SW480 (cell line): ENCODE measurements at places on chromosomes 5 and 9.

DNA sequence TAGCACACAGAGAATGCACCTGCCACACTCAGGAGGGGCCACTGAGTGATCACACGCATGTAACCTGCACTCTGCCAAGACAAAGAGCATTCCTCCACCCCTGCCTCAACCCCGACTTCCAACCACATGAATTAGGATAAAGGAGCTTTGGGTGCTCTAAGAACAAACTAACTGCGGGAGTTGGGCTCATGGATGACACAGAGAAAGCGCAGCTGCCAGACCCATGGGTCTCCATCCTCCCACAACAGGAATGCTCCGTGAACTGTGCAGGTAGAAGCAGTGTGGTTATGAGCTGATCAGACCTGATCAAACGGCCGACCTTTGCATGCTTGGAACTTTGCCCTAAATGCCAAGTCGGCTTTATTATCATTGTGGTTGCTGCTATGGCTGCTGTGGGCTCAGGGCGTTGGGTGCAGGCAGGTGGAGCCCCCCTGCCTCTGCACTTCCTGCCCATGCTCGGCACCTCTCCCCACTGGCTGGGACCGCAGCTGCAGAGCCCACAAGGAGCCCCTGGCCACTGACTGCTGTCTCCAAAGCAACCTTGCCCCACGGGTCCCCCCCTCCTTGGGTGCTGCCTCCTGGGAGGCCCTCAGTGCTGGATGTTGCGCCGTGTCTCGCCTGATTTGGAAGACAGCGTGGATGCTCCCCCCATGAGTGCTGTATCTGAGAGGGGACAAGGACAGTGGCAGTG, 2.6 kb upstream of the SLC6A3 start:
- peak; percentile 90 for DNase-seq

- DNase-seq, result no peak
Measured at GRCh38 chr5:65819905-65820240, 97.9 kb downstream of the NLN start.

DNA sequence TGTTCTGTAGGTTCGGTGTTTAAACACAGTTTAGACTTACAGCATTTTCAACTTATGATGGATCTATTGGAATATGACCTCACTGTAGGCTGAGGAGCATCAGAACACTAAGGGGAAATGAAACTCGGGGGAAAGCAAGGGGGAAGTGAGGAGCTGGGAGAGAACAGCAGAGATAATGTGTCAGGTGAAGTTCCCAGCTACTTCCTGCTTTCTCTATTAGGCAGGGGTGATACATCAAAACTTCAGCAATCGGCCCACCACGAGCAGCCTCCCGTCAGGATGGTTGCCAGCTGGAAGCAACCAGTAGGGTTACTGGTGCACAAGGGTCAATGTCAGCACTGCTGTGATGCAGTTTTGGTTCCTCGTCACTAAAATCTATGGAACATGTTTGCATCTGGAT, 34.3 kb downstream of the FAT2 start:
- no peak for DNase-seq

DNA sequence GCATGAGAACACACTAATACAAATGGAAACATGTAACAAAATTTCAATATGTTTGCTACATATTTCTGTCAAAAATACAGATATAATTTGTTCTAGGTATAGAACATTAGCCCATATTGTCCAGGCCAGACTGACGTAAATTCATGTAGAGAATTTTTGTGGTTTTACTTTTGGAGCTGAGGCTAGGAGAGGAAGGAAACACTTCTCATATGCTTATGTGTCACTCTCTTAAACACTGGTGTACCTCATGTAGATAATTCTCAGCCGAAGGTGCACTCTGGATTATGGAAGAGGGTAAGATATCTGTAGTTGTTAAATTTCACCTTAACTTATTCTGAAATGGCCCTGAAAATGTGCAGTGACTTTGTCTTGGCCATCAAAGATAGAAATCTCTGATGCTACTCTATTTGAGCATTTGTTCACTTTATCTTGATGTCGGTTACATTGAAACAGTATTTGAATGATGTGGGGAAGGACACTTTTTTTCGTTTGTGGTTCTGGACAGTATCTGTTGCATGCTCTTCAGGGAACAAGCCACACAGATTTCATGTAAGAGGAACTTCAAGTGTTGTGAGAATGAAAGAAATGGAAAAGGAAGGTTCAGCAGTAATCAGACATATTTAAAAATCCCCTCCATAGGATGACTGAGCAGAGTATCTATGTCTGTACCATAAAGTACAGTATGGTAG, 202.7 kb downstream of the SPATA31D1 start:
- DNase-seq, result no peak

DNA sequence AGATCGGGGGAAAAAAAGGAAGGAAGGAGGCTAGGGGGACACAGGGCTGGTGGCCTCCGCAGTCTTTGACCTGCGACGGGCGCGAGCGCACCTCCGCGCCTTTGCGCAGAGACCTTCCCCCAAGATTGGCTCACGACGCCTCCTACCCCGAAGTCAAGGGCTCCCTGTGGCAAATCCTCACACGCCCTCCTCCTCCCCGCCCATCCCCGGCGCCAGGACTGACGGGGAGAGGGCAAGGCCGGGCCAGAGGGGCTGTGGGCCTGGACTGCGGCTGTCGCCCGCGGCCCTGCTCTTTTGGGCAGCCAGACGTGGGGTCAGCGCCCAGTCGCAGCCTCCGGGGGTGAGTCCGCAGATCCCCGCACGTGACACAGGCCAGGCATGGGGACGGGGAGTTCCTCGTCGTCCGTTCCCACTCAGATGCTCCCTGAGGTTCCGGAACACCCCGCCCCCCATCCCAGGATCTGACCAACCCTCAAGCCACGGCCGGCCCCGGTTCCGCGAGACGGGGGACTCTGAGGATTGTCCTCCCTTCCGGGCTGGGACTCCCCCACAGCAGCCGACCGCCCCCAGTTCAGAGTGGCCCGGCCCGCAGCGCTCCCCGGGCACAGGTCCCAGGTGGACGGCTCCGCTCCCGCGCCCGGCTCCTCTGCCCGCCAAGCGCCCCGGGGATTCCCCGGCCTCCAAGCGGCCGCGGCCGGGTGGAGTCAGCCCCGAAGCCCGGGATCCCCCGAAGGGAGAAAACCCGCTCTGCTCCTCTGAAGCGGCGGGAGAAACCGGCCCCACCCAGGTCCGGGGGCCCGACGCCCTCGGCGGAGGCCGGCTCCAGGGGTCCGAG, 543 bp upstream of the ANKRD33B start:
- peak; percentile 36 for DNase-seq

DNA sequence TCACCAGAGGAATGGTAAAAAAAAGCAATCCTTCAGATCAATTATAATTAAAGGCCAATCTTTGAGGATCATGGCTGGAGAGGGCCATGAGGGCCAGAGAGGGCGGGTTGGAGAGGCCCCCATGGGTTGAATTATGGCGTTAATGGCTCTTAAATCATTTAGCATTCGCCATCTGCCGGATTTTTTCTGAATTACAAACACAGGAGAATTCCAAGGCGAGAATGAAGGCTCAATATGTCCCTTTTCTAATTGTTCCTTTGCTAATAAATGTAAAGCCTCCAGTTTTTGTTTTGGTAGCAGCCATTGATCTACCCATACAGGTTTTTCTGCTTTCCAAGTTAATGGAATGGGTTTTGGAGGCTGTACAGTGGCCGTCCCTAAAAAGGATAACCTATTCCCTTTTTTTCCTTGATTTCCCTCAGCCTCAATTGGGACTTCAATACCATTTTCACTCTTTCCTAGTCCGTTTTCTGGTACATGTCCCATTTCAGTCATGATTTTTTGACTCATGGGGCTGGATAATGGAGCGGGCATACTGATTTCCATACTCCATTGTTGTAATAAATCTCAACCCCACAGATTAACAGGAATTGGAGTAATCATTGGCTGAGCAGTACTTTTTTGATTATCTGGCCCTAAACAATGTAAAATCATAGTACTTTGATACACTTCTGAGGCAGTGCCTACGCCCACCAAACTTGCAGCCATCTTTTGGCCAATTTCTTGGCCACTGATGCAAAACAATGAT, 6.7 kb upstream of the TMEM141 start:
- no peak for DNase-seq

- DNase-seq, result no peak
Measured at GRCh38 chr9:123468541-123468940, 112.5 kb downstream of the CRB2 start.

DNA sequence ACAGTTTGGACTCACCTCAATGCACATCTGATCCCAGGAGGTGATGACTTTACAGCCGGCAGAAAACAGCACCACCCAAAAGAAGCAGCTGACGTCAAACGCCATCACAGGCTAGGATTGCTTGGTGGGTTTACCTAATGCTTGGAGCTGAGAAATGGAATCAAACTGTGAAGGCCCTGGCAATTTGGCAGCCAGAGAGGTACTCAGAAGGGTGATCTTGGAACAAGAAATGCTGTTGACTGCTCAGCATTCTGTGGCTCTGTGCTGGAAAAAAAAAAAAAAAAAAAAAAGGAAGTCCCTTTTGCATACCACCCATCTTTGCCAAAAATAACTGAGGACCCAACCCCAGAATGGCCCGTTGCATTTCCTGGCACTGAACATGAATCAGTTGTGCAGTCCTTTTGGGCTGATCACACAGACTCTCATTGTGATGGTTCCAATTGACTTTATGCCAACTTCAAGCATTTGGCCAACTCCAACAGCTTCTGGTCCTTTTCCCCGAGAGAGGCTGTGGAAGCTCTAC, at the start of gene CD180:
Gene CD180, minus strand, starts transcription at position 263 of the 523 bp plus-strand sequence. Its CDS starts 158 bp downstream, at position 105.
- no peak for DNase-seq

GRCh38 chr5:149005077-149005892, 57.6 kb downstream of the SH3TC2 start:
- no peak for DNase-seq

- no peak for DNase-seq
Measured at GRCh38 chr5:110361471-110361870, 365.0 kb downstream of the TMEM232 start.

- DNase-seq, result no peak
Measured at GRCh38 chr9:19479874-19480273, 71.1 kb downstream of the ACER2 start.

DNA sequence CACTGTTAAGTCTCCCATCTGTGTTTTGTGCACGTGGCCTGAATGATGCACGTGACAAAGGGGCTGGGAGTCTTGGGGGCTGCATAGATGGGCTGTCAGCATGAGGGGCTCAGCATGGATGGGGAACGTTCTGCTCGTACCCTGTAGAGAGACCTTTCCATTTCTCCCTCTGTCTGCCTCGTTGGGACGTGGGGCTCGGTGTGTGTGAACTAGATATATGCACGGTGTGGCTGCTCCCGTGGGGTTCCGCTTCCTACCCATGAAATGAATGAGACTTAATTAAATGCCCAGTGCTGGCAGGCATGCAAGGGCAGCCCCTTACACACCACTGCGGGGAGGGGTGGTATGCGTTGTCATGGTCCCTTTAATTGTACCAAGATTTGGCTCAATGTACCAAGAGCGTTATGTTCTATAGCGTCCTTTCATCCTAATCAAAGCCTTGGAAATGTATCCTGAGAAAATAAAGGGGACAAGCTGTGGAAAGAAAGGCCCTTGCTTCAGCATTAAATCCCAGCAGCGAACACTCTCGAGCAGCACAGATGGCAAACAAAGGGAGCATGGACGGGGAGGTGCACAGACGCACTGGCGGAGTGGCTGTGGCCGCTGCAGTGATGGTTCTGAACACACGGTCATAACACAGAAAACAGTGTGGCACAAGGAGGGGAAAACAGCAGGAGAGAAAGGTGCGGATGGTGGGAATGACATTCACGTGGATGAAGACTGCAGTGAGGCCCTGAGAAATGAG, 66.8 kb downstream of the RASGEF1C start:
- no peak for DNase-seq

DNA sequence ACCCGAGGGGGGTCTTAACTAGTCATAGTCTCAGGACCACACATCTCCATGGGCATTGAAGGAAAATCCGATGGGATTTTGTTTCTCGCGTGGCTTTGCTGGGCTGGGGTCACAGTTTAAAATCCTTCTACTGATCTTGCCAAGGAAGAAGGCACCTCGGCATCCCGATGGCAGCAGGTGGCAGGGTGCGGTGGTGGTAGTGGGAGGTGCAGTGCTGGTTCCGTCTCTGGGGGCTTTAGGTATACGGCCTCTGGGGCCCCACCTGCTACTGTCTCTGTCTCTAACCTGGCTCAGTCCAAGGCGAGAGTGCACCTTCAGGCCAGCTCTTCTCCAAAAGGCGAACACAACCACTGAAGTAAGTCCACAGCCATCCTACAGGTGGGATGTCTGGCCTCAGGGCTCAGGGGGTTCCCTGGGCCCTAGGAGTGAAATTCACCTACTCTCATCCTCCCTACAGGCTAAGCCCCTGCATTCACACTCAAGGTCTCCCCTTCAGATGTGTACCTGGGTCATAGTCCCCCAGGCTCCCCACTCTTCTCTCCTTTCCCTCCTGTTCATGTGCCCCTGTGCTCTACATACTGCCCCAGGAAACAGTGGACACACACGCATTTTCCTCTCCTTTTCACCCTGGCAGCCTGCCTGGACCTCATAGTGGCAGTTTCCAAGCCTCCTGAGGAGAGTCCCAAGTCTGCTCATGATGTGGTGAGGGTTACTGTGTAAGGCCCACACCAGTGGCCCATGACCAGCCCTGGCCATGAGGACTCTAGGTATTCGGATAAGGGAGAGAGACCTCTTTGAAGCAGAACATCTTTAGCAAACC, 736 bp upstream of the FCN2 start:
- no peak for DNase-seq

DNA sequence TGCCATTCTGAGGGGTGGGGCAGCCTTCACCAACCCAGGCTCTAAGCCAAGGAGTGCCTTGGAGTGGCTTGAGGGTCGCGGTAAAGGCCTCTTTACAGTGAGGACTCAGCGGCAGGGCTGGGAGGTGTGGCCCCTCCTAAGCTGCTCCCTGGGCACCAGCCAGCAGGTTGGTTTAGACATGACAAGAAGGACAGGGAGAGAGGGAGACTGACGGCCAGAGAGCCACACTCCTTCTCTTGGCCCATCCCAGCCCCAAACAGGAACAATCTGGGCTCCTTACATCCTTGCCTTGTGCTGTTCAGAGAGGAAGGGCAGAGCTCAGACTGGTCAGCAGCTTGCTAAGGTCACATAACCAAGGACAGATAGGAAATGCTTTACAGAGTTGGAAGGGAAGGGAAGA, 94.5 kb downstream of the LMX1B start:
- DNase-seq, result no peak

DNA sequence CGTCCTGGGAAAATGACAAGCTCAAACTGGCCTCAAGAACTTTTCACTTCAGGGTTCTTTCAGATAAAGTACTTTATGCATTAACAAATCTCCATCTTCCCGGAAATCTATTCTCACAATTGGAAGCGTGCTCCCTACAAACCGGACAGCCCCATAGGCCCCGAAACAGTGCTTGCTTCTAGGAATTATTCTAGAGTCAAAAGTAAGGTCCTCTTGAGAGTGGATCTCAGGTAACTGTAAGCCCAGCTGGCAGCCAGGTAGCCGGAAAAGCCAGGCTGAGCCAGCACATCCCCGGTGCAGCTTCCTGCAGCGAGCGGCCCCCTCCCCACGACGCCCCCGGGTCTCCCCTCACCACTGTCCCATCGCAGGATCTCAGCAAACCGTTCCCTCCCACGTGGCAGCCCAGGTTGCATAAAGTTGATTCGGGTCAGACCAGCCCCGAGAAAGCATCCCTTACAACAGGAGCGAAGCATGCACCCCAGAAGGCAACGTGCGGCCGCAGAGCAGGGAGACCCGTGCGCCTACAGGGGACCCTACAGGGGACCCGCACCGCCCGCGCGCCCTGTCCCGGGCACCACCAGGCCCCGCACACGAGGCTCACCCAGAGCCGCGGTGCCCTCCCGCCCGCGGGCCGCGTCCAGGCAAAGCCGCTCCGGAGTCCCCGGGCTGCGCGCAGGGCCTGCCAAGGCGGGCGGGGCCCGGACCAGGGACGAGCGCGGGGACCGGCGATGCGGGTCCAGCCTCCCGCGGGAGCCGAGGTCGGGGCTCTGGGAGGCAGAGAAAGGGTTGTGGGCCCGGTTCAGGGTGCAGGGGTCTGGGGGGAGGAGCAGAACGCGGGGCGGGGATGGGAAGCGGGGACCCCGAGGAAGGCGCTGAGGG, 920 bp downstream of the LPCAT1 start:
- no peak for DNase-seq
